ENCODE measurements at places on chromosomes 5 and 9.

- DNase-seq: no peak
Observed at GRCh38 chr9:3906437-3907213, 380.8 kb upstream of the RFX3 start.

GRCh38 chr5:153350175-153350883 is 140.1 kb upstream of the GRIA1 start:
- DNase-seq: no peak

- DNase-seq: no peak
Observed at GRCh38 chr5:172523146-172523745, 68.9 kb upstream of the SH3PXD2B start.

DNA sequence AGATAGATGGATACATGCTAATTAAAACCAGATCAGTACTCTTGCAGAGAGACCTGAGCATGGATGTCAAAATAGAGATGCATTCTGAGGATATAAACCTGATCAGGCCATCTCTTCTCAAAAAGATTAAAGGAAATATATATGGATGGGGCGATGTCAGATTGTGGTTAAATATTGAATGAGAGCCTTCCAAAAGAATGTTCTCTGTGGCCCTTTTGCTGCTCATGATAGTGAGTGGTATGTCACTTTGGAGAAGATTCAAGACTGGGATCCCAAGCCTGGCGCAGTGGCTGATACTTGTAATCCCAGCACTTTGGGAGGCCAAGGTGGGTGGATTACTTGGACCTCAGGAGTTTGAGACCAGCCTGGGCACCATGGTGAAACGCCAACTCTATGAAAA is 20.5 kb downstream of the ZNF131 start:
- DNase-seq: no peak

DNA sequence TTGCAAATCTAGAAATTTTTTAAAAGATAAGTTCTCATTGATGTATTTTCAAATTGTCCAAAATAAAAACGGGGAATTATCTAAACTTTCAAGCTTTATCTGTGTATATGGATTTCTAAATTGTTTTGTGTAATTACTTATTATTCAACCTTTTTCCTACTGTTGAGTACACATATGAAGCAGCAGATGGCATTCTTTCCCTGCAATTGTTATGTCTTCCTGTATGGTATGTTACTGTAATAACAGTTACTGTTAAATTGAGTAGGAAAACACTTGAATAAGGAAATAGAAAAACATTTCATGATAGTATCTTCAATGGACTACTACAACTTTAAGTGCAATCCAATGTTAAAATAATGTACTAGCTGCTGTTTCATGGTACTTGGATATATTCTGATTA is 124.8 kb downstream of the RANBP17 start:
- DNase-seq: no peak

DNA sequence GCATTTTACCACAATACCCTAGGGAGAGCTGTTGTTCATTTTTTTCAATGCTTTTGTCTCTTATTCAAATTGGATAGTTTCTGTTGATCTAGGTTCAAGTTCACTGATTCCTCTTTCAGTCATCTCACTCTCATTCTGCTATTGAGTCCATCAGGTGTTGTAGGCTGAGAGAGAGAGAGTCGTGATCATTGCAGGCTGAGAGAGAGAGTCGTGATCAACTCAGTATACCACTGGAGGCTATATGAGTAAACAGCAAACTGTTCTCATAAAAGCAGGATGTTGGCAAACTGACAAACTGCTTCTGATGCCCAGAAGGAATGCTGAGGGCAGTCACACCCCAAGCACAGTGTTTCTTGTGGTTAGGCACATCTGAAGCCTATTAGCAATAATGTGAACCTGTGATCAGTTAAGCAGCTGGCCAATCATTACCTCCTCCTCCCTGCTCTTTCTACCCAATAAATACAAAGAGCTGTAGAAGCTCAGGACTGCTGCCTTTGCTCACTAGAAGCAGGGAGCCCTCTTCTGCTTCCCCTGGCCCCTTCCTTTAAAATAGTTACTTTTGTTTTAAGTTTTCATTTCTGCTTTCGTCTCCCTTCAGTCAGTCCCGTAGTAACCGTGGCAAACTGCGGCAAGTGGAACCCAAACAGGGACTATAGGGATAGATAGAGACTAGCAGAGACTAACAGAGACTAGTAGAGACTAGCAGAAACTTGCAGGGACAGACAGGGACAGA is 476.1 kb upstream of the ACO1 start:
- no peak for DNase-seq

GRCh38 chr5:52674815-52675545 is 112.7 kb upstream of the ITGA1 start:
- no peak for DNase-seq

GRCh38 chr5:84383816-84384603 is 670 bp downstream of the EDIL3 start:
- no peak for DNase-seq
